ENCODE measurements at places on chromosomes 6 and 20. TPM values are rescaled to one million over a fixed set of nuclear protein-coding genes. Genes with fewer than 3 reads are reported as not detected.

The F13A1 gene
- total RNA-seq = 1.1 TPM

The DEFB132 gene
- total RNA-seq = 0.15 TPM

The MOG gene
- not detected for total RNA-seq

The HBS1L gene
- 42.5 TPM for total RNA-seq

The MYB gene
- total RNA-seq = 0.18 TPM

The OPN5 gene
- total RNA-seq = not detected
